Left renal pelvis (tissue), 4 donors: ENCODE measurements at places on chromosomes 2 and 18.

DNA sequence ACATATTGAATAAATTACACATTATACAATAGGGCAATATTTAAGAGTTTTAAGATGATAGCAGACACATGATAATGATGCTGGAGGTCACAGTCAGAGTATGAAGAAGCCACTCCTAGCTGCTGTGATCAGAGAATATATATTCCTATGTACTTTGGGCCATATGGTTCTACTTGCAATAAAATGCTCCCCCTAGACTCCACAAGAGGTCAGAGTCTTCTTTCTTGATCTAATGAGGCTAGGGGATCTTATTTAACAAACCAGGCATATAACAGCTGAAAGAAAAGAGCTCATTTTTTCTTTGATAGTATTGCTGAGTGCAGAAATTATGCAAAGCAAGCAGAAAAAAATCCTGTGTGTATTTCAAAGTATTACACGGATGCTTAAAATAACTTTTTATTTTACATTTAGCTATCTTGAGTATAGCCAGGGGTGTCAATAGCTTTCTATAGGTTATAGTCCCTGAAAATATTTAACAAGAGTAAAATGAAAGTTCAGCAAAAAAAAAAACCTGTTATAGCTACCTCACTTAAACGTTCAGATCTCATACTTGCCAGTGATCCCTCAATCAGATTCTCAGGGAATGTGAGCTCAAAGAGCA is 748.7 kb upstream of the CHAC2 start:
- DNase-seq = peak; percentile 18

GRCh38 chr2:156322686-156323231 is 9.8 kb downstream of the NR4A2 start:
- DNase-seq = no peak

DNA sequence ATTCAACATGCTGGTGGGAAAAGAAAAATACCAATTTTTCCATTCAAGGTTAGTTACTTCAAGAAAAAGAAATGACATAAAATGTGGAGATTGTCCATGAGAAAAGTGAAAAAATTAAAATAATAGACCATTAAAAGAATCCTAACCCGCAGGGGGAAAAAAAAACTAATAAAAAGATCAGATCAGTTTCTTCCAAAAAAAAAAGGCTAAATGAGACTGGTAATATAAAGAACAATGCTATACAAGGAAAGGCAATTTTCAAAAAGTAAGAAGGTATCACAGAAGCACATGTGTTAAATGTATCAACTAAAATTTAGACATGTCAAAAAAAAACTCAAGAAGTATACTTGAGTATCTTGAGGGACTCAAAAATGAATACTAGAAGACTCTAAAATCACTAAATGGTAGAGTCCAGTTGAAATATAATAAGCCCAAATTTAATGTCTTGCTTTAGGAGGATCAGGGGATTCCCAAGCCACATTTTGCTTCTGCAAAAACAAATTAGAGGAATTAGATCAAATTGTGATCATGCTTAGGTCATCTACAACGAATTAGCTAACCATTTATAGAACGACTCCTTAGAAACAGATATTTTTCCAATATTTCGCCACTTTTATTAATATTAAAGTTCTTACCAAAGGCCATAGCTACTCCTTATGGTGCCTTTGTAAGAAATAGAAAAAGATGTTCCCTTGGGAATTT is 35.8 kb upstream of the GLS start:
- no peak for DNase-seq

DNA sequence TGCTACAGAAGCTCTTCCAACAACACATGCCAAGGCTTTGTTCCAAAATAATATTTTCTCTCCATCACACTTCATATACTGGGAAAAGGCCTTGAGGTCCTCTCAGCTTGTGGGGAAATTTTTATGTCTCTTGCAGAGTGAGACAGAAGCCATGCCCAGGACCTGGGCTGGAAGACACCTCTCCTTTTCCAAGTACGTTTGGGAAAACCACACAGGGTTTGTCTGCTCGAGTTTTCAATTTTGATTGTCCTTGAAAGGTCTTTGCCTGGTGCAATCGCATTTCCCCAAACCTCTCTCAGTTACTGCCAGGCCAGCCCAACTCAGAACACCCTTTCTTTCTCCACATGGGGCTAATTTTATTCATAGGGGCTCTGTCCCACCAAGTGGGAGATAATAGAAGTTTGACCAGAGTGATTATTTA is 272.2 kb downstream of the OSR1 start:
- DNase-seq = no peak

GRCh38 chr2:131036696-131037397 is 56.4 kb downstream of the FAM168B start:
- no peak for DNase-seq

GRCh38 chr18:52531836-52532235 is 191.8 kb downstream of the DCC start:
- no peak for DNase-seq

DNA sequence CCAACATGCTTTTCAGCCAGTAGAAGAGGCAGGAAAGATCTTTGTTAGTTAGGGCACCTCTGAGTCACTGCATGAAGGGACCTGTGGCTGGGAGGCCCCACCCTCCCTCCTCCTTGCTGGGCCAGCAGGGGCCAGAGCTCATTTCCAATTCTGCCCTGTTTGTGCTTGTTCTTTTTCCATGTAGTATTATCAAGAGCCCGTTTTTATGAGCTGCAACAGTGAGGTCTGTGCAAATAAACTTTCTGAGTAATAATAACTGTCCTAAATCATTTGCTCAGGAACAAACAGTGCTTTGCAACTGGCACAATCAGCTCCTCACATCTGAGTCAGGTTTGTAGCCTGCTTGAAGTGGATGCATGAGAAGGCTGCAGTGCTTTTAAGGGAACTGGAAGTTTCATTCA is 128.0 kb downstream of the ARL4C start:
- no peak for DNase-seq

GRCh38 chr2:21175895-21176646 is 52.3 kb downstream of the TDRD15 start:
- no peak for DNase-seq

- no peak for DNase-seq
Observed at GRCh38 chr2:186503827-186504606, 18.0 kb downstream of the ZC3H15 start.

- DNase-seq = no peak
Observed at GRCh38 chr2:204180649-204181048, 244.1 kb downstream of the ICOS start.

DNA sequence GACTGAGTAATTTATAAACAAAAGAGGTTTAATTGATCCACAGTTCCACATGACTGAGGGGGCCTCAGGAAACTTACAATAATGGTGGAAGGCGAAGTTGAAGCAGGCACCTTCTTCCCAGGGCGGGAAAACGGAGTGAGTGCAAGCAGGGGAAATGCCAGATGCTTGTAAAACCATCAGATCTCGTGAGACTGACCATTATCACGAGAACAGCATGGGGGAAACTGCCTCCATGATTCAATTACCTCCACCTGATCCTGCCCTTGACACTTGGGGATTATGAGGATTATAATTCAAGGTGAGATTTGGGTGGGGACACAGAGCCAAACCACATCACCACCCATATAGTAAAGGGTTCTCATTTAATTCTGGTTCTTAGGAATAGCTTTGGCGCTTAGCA is 219.5 kb upstream of the ATP5MC3 start:
- DNase-seq = no peak

DNA sequence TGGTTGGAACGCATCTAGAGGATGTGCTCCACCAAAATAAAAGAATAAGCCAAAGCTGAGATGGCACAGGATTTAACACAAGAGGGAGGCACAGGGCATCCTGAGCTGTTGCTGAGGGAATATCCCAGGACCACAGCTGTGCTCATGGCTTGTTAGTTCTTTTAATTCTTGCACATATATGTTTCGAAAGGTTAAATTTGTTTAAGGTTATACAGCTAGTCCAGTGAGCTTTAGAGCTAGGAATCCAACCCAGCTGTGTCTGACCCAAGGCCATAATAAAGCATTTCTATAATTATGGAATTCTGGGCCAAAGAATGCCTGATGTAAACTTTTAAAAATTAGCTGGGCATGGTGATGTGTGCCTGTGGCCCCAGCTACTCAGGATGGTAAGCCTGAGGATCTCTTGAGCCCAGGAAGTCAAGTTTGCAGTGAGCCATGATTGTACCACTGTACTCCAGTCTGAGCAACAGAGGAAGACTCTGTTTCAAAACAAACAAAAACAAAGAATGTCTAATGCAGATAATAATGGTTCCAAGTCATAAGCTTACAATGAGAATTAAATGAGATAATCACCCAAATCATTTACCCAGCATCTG is 66.4 kb upstream of the CCBE1 start:
- no peak for DNase-seq

DNA sequence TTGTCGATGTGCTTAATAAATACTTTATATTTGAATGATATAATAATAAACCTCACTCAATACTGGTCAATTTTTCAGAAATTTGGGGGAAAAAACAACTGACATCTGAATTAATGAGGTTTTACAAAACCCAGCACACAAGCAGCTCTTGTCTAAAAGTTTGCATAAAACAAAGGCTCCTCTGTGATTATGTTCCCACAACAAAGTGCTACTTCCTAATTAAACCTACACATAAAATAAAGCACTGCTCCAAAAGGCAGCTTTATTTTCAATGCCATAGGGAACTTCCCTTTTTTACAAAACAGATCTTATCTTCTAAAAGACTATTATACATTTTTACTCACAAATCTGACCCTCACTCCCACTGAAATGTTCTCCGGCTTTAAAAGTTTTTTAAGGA is 47.1 kb downstream of the LAMA1 start:
- no peak for DNase-seq

- DNase-seq = no peak
Observed at GRCh38 chr2:125562924-125563323, 1093.0 kb upstream of the GYPC start.

- no peak for DNase-seq
Observed at GRCh38 chr2:227325839-227326195, 766 bp downstream of the MFF start.

- no peak for DNase-seq
Observed at GRCh38 chr2:231228223-231228622, 29.8 kb downstream of the ARMC9 start.

- no peak for DNase-seq
Observed at GRCh38 chr18:63508596-63508995, 31.8 kb downstream of the SERPINB5 start.

DNA sequence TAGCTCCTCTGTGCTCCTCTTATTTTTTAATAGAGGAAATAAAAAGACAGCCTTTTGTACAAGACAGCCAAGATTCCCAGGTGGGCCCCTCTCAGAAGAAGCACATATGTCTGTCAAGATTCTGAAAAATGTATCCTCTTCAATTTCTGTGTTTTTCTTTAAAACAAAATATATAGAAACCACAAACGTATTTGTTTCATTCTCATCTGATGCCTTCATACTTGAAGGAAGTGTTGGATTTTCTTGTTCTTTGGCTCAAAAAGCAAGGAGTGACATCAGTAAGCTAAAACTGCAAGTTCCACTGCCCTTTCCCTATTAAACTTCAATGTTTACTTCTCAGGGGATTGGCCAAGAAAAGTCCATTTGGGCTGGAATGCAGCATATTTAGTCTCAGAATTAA is 193.8 kb upstream of the OSR1 start:
- DNase-seq = no peak

GRCh38 chr2:107001062-107001461 is 115.1 kb upstream of the ST6GAL2 start:
- no peak for DNase-seq

DNA sequence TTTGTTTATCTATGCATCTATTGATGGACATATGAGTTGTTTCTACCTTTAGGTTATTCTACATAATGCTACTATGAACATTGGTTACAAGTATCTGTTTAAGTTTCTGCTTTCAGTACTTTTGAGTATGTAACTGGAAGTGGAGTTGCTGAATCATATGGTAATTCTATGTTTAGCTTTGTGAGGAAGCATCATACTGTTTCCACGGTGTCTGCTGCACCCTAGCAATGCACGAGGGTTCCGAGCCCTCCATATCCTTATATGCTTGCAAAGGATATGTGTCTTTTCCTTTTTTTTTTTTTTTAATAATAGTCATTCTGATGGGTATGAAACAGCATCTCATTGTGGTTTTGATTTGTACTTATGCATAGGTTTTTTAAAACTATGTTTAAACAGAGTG is 83.7 kb downstream of the FMNL2 start:
- DNase-seq = no peak

- no peak for DNase-seq
Observed at GRCh38 chr2:73830871-73831401, 2.2 kb downstream of the STAMBP start.

DNA sequence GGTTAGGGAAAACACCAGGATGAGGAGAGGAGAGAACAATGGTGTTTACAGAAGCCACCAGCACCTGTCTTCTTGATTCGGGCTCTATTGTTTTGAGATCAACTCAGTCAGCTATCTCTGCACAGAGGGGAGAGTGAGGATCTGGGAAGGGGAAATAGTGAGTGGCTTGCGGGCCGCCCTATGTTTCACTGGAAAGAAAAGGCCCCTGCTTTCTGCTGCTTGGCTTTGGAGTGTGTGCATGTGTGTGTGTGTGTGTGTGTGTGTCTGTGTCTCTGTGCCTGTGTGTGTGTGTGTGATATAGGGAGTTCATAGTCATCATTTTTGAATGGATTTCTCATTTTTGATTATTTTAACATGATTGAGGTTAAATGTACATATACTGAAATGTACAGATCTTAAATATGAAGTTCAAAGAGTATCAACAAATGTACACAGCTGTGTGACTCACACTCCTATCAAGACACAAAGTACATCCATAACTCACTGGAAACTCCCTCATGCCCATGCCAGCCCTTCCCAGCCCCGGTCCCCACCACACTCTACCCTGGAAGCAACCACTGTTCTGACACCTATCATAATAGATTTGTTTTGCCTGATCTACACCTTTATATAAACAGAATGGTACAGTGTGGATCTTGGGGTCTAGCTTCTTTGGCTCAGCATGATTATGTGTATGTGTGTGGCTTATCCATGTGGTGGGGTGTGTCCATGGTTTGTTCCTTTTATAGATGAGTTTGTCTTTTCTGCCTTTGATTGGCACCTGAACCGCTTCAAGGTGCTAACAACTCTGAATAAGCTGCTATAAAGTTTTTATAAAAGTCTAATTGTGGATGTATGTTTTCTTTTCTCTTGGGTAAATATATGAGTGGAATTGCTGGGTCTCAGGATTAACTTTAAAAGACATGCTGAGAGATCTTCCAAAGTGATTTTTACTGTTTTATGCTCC is 258.3 kb downstream of the SETBP1 start:
- no peak for DNase-seq

GRCh38 chr2:101887328-101887727 is 104.4 kb upstream of the IL1R2 start:
- DNase-seq = no peak

DNA sequence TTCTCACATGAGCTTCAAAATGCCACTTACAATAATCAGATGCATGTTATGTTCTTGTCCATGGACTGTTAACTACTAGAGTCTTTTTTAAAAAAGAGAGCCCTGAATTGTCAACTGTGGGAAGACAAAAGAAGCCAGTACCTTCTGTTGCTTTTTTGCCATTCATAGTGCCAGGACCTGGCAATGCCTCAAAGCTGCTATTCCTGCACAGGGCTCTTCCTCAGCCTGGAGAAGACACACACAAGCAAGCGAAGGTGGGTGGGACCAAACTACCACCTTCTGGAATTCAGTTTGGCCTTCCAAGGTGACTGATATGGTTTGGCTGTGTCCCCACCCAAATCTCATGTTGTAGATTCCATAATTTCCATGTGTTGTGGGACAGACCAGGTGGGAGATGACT is 160.6 kb downstream of the AFF3 start:
- DNase-seq = no peak
